CD4-positive, alpha-beta T cell treated with Interleukin-2 at 100 ng/mL for 4 hours (primary cell): ENCODE measurements at places on chromosomes 7 and 10.

DNA sequence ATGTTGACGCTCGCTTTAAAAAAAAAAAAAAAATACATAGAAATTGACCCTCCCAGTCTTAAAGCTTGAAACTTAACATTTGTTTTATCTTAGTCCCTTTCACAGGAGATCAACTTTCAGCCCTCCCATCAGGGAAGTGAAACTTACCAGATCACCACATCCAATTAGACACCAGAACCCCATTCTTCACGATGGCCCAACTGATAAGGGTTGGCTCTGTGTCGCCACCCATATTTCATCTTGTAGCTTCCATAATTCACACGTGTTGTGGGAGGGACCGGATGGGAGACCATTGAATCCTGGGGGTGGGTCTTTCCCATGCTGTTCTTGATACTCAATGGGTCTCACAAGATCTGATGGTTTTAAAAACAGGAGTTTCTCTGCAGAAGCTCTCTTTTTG is 629.4 kb upstream of the KCND2 start:
- no peak for DNase-seq

DNA sequence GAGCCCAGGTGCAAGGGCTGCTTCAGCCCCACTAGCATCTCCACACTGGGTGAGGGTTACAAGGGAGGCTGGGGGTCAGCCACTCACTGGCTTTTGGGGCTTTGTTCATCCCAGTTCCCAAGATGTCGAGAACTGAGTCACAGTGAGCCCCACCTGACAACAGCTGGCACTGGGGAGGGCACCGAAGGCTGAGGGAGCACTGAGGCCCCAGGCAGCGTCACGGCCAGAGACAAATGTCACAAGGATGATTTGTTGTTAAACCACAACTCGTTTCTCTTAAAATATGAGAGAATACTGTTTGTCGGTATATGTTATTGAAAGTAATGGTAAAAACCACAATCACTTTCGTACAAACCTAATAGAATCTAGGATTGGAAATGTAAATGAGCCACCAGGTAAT is 219.9 kb downstream of the CELF2 start:
- peak; percentile 49 for DNase-seq

DNA sequence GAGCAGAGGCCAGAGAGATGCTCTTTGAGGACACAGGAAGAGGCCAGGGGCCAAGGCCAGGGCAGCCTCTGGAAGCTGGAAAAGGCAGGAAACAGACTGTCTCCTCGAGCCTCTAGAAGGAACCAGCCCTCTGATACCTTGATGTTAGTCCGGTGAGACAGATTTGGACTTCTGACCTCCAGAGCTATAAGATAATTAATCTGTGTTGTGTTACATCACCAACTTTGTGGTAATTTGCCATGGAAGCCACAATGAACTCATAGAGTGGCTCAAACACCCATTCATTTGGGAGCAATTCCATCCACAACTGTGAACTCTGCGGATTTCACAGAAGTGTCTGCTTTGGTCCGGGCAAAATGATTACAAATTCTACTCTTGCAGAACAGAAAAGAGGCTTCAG is 48.7 kb downstream of the OAT start:
- no peak for DNase-seq

- DNase-seq = no peak
Observed at GRCh38 chr10:46052791-46053375, 6.8 kb upstream of the MSMB start.

GRCh38 chr7:101402081-101402779 is 39.6 kb downstream of the COL26A1 start:
- no peak for DNase-seq

GRCh38 chr7:153935095-153935494 is 117.1 kb upstream of the DPP6 start:
- DNase-seq = no peak

- DNase-seq = no peak
Observed at GRCh38 chr7:90155206-90155605, 937 bp downstream of the STEAP1 start.

GRCh38 chr10:119494236-119495020 is 48.1 kb downstream of the RGS10 start:
- peak; percentile 54 for DNase-seq

- no peak for DNase-seq
Observed at GRCh38 chr7:151552352-151553028, 32.8 kb upstream of the RHEB start.

DNA sequence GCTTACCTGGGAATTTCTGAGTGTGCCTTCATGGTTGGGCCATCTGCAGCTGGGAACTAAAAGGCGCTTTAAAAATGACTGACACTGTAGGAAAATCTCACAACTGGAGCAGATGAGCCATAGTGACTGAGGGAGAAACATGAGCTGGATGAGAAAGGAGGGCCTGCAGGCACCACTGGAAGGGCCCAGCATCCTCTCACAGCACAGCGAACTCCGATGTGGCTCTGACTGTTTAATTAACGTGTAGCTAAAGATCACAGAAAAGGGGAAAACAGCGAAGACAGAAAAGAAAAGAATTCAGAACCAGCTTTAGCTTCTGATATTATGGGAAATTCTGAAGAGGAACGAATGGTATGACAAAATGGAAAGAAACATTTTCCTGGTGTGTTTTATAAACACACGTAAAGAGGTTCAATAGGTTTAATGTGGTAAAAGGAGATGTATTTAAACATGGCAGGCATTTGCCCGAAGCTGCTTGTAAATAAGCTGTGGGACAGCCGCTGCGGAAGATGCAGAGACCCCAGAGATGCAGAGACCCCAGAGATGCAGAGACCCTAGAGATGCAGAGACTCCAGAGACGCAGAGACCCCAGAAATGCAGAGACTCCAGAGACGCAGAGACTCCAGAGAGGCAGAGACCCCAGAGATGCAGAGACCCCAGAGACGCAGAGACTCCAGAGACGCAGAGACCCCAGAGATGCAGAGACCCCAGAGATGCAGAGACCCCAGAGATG is 534.3 kb downstream of the PTPRN2 start:
- no peak for DNase-seq

- DNase-seq = no peak
Observed at GRCh38 chr10:76657337-76658012, 980.1 kb downstream of the KCNMA1 start.

DNA sequence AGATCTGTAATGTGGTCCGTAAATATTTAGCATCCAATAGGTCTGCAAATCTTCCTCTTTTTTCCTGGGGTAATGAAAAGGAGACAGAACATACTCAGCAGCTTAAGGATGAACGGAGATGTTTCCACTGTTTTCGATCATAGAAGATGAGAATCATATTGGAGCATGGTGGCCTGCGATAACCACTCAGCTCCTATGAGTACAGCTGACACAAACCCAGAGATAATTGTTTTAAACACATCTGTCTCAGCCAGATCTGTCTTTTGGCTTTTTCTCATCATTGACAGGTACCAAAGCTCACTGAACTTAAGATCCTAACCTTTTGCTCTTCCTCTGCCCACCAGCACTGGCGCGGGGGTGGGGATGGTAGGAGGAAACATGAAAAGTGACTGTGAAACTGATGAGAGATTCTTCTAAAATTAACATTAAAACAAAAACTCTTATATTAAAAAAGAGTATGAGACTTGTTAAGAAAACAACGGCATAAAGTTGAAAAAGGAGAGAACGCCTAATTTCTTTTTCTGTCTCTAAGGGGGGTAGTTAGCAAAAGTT is 71.0 kb downstream of the SVOPL start:
- no peak for DNase-seq

- DNase-seq = no peak
Observed at GRCh38 chr7:75808106-75808505, 5.5 kb downstream of the CCL24 start.

- DNase-seq = no peak
Observed at GRCh38 chr10:76229341-76229740, 797.9 kb downstream of the LRMDA start.

DNA sequence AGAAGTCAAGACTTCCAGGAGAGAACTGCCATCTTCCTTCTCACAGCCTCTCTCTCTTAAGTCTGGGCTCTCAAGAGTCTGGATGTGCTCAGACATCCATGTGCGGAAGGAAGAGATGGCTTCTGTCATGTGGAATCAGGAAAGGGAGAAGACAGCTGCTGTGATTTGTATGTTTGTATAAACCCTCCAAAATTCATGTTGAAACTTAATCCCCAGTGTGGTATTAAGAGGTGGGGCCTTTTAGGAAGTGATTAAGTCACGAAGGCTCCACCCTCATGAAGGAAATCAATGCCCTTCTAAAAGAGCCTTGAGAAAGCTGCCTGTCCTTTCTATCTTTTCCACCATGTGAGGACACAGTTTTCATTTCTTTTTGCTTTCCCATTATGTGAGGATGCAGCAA is 73.9 kb upstream of the PTN start:
- DNase-seq = no peak

- no peak for DNase-seq
Observed at GRCh38 chr7:3712841-3713240, 411.8 kb downstream of the SDK1 start.

DNA sequence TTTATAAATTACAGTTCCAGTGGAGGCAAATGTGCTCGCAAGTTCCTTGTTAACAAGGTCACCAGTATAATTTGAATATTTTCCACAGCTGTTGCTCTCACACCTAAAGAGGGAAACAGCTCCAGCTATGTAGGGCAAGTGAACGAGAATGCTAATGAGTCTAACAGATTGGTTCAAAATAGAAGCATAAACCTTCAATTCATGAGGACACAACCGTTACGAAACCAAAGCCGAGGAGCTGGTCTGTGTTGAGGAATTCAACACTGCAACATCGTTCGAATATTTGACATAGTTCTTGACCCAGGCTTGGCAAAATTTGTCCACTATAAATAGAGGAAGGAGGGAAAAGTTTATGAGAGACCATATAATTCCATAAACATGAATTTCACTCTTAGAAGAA is 161.3 kb downstream of the KLF6 start:
- DNase-seq = no peak

GRCh38 chr10:70568781-70569495 is 33.6 kb downstream of the PRF1 start:
- DNase-seq = no peak

DNA sequence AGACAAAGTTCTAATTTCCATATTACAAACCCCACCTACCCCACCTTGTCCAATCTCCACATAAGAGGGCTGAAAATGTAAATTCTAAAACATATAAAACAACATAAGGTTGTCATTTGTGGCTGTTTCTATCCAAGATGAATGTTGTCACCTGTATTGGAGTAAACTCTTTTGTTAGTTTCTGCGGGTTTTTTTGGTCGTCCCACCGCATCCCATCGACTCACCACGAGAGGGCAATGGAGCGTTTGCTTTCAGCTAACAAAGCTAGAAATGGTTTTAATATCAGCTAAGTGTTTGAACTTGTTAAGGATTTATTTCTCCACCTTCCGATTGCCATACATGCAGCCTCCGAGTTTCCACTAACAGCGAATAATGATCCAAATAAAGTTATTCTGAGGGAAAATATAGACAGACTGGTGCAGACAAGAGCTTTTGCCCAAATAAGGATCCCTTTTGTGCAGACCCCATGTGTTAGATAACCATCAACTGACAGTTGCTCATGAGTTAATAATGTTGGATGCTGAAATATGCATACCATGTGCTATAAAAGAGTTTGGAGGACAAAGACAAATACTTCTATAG is 137.2 kb downstream of the ARID5B start:
- DNase-seq = peak; percentile 87

DNA sequence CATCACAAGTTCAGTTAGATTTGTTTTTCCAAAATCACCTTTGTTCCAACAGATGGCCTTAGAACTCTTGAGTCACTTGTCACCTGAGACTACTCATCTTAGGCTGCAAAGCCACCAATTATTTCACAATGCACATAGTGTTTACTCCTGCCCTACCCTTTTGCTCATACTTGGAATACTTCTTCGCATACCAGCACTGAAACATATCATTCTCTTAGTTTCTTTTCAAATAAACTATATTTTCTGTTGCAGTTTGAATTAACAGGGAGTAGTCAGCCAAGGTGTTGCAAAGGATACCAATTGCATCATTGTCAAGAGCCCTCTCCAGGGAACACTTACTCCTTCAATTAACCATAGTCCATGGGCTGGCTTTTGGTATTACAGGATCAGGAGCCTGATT is 71.0 kb downstream of the CASD1 start:
- DNase-seq = no peak

GRCh38 chr10:11010582-11010981 is 7.1 kb upstream of the CELF2 start:
- no peak for DNase-seq

DNA sequence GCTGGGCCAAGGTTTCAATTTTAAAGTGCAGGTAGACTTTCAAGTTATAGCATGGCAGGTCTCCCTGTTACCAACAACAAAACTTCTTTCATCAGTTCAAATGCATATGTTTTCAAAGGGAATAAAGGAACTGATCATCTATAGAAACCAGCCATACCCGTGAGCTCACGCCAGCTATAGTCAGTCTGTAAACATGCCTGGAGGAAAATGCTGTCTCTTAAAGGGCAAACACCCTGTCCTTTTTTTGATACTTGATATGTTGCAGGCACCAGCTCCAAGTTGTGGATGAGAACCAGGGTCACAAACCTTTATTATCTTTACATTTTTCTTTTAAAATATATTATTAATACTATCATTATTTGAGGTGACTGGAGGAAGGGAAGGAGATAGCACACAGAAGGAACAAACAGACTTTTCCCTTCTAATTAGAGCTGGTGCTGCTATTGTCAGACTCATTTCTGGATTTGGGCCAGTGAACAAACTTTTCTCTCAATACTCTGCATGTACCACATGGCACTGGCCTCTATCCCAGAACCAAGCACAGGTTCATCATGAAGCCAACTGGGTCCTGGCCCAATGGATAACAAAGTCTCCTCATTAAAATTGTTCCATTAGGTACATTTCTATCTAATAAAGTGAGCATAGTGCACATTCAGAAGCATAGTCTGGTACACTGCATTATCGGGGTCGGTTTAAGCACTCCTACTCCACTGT is 1102.4 kb downstream of the SORCS3 start:
- DNase-seq = no peak

GRCh38 chr7:73437091-73437490 is 3.5 kb downstream of the FZD9 start:
- no peak for DNase-seq

GRCh38 chr7:23247603-23248335 is 1.2 kb downstream of the GPNMB start:
- DNase-seq = peak; percentile 4

GRCh38 chr10:19466709-19467108 is 349.5 kb upstream of the PLXDC2 start:
- DNase-seq = no peak

DNA sequence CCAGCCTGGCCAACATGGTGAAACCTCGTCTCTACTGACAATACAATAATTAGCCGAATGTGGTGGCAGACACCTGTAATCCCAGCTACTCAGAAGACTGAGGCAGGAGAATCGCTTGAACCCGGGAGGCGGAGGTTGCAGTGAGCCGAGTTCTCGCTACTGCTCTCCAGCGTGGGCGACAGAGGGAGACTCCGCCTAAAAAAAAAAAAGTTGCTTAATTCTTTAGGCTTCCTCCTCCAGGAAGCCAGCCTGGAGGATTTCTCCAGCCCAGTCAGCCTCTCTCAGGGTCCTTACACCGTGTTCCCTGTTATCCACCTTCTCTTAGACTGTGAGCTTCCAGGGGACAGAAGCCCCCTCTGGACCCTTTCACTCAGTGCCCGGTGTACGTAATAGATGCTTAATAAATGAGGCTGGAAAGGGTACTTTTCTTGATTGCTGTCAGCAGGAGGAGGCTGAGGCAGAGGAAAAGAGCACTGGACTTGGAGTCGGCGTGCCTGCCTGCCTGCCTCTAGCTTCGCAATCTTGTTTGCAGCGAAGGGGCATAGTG is 16.4 kb upstream of the NODAL start:
- no peak for DNase-seq
